ENCODE measurements at places on chromosomes 3 and 15.

- DNase-seq: no peak
Observed at GRCh38 chr15:49023354-49023753, 22.9 kb downstream of the SECISBP2L start.

- DNase-seq: no peak
Observed at GRCh38 chr15:61034678-61035291, 194.3 kb downstream of the RORA start.

- DNase-seq: no peak
Observed at GRCh38 chr3:197959500-197959890, 522 bp upstream of the LMLN start.

DNA sequence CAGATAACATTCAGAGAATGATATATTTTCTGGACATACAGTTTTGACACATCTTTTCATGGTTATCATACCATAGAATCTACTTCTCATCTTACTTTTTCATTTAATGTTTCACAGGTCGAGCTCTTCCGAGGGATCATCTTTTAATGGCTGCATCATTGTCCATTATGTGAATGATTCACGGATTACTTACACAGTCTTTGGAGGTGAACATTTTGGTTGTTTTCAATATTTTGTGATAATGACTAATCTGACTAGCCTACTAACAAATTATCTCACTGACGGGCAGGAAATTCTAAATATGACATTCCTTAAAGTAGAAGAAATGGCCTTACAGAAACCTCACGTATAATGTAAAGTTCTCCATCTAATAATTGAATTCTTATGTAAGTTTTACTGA is 209.1 kb upstream of the STRIT1 start:
- no peak for DNase-seq

DNA sequence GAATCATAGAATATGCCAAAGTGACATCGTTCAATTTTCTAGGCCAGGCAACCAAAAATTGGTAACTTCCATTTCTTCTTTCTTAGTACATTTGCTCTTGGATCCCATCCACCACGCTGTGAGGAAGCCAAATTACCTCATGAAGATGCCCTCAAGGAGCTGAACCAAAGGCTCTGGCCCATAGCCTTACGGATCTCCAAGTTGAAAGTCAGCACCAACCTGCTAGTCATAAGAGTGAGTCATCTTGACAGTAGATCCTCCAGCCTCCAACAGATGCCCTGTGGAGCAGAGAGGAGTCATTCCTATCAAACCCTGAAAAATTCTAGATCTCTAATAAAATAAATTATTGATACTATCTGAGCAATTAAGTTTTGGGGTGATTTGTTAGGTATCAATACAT is 322.5 kb upstream of the COL8A1 start:
- DNase-seq: no peak

DNA sequence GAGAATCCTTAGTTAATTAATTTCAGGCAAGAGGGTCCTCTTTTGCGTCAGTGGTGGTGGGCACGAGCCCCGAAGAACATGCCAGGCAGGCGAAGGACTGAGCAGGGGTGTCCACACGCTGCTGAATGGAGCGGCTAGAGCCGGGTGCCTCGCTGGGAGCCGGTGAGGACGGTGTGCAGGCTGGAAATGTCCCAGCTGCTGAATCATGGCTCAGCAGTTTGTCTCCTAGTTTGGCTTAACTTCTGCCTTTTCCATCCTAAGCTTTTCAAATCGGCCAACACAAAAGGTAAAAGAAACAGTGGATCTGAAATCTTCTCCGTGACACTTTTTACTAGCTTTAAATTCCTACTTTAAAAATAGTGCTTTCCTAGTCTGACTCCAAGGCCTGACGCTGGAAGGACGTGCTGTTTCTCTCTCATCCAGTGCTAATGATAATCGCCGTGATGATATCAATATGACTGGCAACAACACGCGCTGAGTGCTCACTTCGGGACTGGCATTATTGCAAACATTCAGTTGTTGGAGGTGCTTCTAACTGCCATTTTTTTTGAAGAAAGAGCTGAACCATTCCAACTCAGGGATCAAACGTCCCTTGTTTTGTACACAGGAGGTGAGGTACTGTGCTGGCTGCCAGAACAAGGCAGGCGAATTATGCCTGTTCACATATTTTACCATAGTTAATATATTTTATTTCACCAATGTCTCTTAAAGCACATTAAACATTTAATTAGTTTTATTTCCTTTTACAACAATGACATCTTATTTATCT is 19.8 kb downstream of the PCSK6 start:
- DNase-seq: no peak

- no peak for DNase-seq
Observed at GRCh38 chr3:42216931-42217333, 49.1 kb downstream of the CCK start.

GRCh38 chr3:53346514-53346913 is 829 bp downstream of the DCP1A start:
- DNase-seq: no peak

DNA sequence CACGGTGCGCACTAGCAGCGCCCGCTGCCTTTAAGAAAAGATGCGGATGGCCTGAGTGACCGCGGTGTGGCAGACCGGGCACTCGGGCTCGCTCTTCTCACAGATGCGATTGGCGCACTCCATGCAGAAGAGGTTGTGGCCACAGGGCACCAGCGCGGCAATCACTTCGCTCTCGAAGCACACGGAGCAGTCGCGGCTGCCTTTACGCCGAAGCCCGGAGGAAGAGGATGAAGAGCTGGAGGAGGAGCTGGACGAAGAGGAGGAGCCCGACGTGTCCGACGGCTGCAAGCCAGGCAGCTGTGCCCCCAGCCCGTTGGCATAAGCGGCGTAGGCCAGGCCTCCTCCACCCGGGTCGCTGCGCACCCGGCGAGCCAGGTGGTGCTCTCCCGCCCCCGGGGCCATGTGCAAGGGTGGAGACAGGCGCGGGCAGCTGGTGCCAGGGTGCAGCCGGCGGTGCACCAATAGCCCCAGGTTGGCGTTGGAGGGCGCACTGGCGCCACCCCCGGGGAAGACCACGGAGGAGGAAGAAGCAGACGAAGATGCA is 2.6 kb downstream of the MEX3B start:
- no peak for DNase-seq

DNA sequence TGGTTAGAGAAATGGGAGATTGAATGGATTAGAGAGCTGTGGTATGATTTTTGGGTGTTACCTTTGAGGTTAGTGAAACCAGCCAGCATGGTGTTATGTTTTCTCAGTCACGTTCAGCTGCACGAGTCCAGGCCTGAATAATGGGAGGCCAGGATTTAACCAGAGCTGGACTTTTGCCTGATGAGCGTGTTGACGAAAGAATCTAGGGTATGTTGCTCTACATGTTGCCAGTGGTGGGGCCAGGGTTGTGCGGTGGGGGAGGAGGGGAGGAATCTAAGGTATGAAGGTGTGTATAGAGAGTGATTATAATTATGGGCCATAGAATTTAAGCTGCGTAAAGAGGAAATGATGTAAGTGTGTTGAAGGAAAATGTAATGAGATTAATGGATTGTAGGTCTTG is 22.8 kb downstream of the MINDY2 start:
- DNase-seq: no peak

GRCh38 chr15:40435710-40436089 is 5.1 kb upstream of the BAHD1 start:
- no peak for DNase-seq

GRCh38 chr15:35167675-35168074 is 82.6 kb upstream of the NANOGP8 start:
- DNase-seq: no peak

- DNase-seq: no peak
Observed at GRCh38 chr3:11610700-11611275, 32.9 kb downstream of the VGLL4 start.

DNA sequence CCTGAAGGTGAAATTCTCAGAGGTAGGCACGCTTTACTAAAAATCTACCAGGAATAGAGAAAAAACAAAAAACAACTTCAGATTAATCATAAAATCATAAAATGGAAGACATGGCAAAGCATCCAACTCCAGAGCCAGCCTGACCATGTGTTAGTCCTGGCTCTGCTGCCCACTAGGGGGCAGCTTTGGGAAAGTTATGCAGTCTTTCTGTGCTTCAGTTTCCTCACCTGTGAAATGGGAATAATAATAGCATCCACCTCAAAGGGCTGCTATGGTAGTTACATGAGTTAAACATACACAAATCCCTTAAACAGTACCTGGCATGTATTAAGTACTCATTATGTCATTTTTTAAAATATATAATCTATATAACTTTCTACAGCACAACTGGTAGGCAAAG is 52.3 kb downstream of the WNT5A start:
- DNase-seq: no peak

DNA sequence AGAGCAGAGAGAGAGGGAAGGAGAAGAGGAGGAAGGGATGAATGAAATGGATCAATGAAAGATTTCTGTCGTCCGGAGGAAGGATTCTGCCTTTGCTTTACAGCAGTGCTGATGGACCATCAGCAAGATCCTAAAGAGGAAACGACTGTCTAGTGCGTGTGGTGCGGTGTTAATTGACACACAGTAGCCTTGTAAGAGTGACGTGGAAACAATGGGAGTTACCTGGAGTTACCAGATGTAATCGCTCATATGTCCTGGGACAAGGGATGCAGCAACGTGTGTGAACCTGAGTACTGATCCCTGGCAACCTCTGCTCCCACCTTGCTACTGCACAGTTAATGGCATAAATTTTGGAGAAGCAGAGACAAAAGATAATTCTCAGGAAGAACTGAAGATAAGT is 62.6 kb upstream of the TPRG1 start:
- no peak for DNase-seq

DNA sequence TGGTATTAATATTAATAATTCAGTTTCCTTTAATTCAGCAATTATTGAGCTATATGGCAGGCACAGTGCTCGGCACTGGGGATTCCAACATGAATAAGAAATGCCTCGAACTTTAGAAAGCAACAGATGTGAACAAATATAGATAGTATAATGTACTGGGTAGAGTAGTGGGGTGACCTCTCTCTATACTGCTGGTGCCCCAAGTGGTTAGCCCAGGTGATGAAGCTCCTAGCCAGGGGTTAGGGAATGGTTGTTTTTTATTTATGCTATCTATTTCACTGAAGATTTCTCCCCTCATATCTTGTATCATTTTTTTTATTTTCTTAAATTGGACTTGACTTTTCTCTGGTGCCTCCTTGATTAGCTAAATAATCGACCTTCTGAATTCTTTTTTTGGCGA is 62.1 kb downstream of the BHLHE40 start:
- DNase-seq: no peak

DNA sequence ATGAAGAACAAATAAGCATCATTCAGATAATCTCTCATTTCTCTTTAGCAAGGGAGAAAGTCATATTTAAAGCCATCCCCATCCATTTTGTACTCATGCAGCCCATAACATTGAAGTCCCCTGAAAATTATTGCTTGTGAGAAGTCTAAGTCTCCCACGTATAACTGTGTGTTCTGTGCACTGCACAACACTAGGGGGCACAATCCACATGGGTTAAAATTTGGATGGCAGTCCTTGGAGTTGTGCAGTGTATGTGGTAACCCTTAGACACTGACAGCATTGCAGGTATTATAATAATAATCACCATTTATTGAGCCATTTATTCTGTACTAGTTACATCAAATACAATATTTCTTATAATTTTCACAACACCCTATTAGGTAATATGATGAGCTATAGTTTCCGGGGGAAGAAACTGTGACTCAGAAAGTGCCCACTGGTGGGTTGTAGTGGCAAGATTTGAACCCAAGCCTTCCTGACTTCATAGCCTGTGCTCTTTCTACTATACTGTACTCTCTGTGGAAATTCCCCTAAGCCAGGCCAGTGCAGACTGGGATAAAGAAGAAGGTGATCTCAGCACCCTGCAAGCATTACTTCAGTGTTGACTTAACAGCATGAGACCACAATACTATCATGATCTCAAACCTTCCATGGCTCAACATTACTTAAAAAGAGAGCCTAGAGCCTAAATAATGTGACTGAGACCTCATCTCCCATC is 15.7 kb downstream of the KCNAB1 start:
- no peak for DNase-seq

- no peak for DNase-seq
Observed at GRCh38 chr15:101091080-101092017, 160.5 kb downstream of the CHSY1 start.

DNA sequence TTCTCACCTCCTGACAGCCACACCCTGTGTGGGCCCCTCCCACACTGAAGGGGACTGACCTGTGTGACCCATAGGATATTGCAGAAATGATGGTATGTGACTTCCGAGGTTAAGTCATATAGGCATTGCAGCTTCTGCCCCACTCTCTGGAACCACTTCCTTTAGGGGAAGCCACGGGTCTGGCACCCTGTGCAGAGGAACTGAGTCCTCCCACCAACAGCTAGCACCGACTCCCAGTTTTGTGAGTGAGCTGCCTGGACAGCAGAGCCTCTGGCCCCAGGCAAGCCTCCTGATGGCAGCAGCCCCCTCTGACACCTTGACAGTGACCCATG is 24.6 kb upstream of the SLC6A6 start:
- no peak for DNase-seq

DNA sequence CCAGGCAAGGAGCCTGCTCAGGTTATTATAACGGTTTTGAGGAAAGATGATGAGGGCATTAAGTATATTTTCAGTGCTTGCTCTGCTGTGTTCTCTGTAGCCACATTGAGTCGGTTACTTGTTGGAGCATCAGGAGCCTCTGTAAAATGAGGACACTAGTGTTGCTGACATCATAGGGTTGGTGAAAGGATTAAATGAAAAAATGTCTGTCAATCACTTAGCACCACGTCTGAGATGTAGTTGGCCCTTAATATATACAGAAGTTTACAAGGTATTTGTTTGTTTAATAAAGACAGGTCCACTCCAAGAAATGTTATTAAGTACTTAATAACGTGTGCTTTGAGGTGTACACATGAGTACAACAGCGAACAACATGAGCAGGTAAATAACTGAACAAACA is 735 bp upstream of the SLC25A26 start:
- no peak for DNase-seq

DNA sequence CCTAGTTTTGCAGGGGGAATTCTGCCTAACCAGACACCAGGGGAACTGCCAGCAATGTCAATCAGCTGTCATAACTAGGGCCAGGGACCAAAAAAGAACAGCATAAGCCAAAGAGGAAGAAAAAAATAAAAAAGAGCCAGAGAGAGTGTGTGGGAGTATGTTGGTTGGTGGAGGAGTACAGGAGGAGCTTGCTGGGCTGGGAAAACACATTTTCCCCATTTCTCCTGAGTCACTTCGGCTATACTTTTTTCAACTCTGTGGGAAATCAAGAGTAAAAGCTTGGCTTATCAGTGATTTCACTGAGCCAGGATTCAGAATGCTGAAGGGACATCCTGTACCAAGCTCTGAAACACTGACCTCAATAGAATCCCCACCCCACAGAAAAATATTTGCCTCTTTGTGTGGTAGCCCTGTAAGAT is 144.7 kb upstream of the DPH6 start:
- no peak for DNase-seq

- no peak for DNase-seq
Observed at GRCh38 chr15:36965570-36966342, 134.6 kb downstream of the MEIS2 start.

- DNase-seq: no peak
Observed at GRCh38 chr3:5055357-5056110, 66.6 kb upstream of the ARL8B start.

- DNase-seq: no peak
Observed at GRCh38 chr3:19216669-19217337, 68.5 kb downstream of the KCNH8 start.

- no peak for DNase-seq
Observed at GRCh38 chr3:101379658-101380376, 59.4 kb upstream of the IMPG2 start.

- no peak for DNase-seq
Observed at GRCh38 chr3:15977598-15978232, 179.9 kb upstream of the ANKRD28 start.

All from NCI-H1436 treated with DMSO at 0.1 percent for 48 hours (cell line).